ENCODE measurements at places on chromosomes 4 and X. TPM values are rescaled to one million over a fixed set of nuclear protein-coding genes. Genes with fewer than 3 reads are reported as not detected.

L1CAM gene
- 1.7 TPM for total RNA-seq

OPRPN gene
- total RNA-seq: not detected

NCAPG gene
- 46.3 TPM for total RNA-seq

GPC4 gene
- not detected for total RNA-seq

PTPN13 gene
- 0.66 TPM for total RNA-seq

SYP gene
- total RNA-seq: 3.3 TPM

ANTXR2 gene
- 24.9 TPM for total RNA-seq

GRCh38 chr4:94504545-94504944 lies 52.8 kb downstream of the PDLIM5 start:
- no peaks in the 10 kb centered on the region for H3K36me3 ChIP-seq
- no peak for DNase-seq
- H3K4me1 ChIP-seq: peaks cover 10% of the 10 kb centered on the region
- no peaks in the 10 kb centered on the region for H3K27me3 ChIP-seq

- no peak overlapping the region for H3K4me3 ChIP-seq
- no peak for DNase-seq
- H3K27ac ChIP-seq: no peak overlapping the region
Observed at GRCh38 chr4:121760205-121760604, 4.8 kb downstream of the SMIM43 start.

GRCh38 chr4:121209171-121209570 lies 45.0 kb upstream of the TNIP3 start:
- DNase-seq: no peak
- peaks cover 11% of the 10 kb centered on the region for H3K4me1 ChIP-seq
- H3K36me3 ChIP-seq: peaks cover 10% of the 10 kb centered on the region
- H3K27me3 ChIP-seq: peaks cover 12% of the 10 kb centered on the region

Data from activated T-helper 1 cell treated with anti-CD3 and anti-CD28 coated beads, Interleukin-12 subunit alpha, Interleukin-12 subunit beta, Interleukin-2, Interleukin-4 antibody, amounts not matched to agents 30 ng/mL and 10 ng/mL and 1 ng/mL, durations not matched to agents 14 hours and 24 hours and 36 hours (primary cell).